HL-60 (cell line): ENCODE measurements at places on chromosomes 7 and 10.

- no peak for DNase-seq
Measured at GRCh38 chr7:7438851-7439250, 96.8 kb downstream of the COL28A1 start.

GRCh38 chr7:141631525-141631924 lies 70.4 kb downstream of the DENND11 start:
- no peak for DNase-seq

- no peak for DNase-seq
Measured at GRCh38 chr10:16847644-16848043, 30.4 kb upstream of the RSU1 start.

GRCh38 chr10:124992462-124993344 lies 50.8 kb downstream of the ZRANB1 start:
- DNase-seq = peak; percentile 29

DNA sequence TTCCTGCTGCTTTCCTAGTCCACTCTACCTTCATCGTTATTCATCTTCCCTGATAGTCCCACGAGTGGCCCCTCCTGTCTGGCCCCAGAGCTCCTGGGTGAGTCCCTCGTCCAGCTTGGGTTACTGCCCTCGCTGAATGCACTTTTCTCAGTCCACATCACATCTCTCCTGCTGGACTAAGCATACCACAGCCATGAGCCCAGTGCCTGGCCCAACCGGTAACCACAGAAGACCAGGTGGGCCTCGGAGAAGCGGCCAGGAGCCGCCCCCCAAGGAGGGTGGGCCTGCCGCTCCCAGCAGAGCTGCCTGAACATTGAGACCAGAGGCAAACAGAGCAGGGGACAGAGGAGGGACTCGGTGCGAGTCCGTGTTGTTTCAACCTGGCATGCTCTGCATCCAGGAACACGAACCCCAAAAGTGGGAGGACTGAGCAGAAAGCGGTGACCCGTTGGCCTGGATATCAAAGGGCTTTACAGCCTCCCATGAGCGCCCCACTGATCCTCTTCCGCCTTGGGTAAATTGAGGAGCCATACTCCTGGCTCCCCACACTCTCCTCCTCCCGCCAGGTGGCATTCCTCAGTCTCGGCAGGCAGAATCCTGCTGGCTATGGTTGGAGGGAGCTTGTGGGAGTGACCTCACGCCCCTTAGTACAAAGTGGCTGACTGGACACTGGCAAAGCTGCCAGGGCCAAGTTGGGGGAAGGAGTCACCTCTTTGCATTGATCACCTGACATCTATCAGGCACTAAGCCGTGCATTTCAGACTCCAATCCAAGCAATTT lies 13.3 kb downstream of the TMEM72 start:
- DNase-seq = no peak

- DNase-seq = no peak
Measured at GRCh38 chr7:16068183-16068582, 353.2 kb downstream of the CRPPA start.

GRCh38 chr10:11881477-11882417 lies 58.6 kb downstream of the PROSER2 start:
- DNase-seq = no peak

DNA sequence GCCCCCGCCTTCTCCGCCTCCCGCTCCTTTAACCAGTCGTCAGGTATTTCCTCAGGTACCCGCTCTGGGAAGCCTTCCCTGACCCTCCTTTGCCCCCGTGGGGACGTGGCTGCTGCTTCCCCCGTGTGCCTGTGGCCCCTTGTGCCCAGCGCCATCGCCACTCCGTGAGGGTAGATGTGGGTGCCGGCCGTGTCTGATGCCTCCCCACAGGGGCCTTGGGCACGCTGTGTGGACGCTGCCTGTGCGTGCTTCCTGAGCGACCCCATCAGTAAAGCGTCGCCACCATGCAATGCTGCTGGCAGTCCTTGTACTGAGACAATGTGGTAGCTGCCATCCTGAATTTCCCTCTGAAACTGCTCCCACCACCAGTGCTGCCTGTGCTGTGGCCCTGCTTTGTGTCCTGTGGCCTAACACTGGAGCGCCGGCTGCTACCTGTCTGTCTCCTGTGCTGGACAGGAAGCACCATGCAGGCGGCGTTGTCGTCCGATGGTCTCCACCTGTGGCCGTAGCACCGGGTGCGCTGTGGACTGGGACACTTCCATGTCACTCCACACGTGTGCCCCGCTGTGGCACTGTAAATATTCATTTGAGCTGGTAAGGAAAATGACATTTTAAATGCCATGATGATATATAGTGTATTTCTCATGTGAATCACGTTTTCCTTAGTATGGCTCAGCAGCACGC lies 213.8 kb downstream of the MGMT start:
- no peak for DNase-seq

DNA sequence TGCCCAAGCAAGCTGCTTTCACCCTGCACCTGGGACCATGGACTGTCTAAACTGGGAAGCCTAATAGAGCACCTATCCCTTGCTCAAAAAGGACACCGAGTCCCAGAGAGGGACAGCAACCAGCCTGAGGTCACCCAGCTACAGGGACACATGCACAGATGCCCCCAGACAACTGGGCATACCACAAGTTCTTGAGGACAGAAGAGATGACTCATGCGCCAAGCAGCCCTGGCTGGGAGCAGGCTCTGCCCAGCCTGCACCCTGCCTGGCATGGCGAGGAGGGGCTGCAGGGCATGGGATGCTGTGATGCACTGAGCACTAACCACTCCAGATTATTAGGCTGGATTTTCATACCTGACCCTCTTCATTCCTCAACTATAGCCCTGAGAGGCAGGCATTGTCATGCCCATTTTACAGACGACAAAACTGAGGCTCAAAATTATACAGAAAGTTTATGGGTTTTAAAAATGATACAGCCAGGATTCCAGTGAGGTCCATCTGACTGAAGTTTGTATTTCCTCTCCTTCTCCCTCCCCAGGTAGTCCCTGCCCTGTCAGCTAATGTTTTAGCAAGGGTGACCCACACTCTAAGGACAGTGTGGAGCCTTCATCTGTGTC lies 289.3 kb upstream of the ZMIZ1 start:
- DNase-seq = no peak

DNA sequence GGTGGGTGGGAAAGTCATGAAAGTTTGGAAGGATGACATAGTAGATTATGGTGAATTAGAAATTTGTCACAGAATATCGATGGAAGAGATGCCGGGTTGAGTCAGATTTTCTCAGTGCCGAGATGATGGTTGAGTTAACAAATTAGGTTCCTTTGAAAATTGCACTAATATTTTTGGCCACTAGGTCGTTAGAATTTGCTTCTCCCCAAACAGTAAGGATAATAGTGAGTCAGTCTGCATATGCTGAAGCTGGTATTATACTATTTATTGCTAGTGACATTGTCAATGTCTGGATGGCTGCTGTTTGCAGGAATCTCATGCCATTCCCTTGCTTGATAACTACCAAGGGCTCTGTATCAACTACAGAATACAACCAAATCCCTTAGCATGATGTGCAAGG lies 37.7 kb upstream of the MINDY3 start:
- no peak for DNase-seq

DNA sequence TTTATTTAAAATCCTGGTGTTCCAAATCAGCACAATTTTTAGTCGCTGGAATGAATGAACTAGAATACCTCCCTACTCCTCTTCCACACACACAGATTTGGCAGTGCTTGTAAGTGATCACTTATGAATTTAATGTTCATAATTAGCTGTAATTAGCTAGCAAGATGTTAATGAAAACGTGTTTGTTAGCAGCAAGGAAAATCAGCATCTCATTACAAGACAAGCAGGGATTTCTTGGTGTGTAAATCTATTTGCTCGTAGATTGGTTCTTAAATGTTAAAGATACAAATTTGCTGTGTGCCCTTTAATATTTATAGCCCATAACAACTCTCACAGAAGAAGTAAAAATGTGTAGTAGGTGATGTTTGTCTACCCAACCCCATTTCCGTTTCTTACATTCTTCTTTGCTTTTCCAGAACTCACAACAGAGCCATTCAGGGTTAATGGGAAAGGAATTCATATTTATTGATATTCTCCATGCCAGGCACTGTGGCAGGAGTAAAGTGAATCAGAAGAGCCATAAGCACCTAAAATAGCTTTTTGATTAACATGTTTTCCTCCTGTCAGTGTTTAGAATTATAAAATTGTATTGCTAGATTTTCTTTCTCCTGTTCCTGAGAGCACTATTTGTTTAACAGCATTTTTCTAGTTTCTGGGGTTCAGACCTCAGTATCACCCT lies 49.6 kb downstream of the SEMA3C start:
- DNase-seq = no peak

DNA sequence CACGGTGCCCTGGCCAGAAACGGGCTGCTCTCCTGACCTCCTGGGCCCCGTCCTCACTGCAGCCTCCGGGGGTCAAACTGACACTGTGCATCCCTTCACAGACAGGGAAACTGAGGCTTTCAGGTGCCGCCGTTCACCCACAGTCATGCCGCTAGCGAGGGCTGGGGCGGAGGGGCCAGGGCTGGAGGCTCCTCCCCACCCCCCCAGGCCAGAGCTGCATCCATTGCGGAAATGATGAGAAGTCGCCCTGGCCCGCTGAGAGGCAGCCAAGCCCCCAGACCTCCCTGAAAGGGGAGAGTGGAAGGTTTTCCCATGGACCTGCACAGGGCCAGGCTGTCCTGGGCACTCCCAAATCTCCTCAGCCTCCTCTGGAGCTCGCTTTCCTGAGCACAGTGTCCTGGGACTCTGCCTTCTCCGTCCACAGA lies 16.5 kb upstream of the INPP5A start:
- no peak for DNase-seq

DNA sequence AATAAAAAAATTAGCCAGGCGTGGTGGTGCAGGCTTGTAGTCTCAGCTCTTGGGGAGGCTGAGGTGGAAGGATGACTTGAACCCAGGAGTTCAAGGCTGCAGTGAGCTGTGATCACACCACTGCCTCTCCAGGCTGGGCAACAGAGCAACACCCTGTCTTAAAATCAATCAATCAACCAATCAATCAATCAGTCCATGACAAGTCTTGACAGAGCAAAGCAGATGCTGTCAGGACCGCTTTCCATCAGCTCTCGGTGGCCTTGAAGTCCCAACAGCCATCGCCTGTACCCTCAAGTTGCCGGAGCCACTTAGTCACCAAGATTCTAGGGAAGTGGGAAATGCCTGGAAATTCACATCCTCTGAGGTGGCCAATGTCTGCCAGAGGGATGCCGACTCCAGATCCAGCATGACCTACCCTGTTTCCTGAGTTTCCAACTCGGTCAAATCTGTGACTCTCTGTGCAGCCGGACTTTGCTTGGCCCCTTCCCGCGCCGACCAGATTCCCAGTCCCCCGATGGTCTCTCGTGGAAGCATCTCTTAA lies 871 bp upstream of the CCL24 start:
- no peak for DNase-seq

- DNase-seq = no peak
Measured at GRCh38 chr10:32105782-32106382, 49.7 kb upstream of the KIF5B start.

GRCh38 chr10:91691981-91692380 lies 59.1 kb upstream of the PPP1R3C start:
- DNase-seq = no peak

- DNase-seq = no peak
Measured at GRCh38 chr10:129946859-129947258, 17.2 kb downstream of the EBF3 start.
